Foreskin fibroblast (primary cell): ENCODE measurements at places on chromosomes 3 and 15.

GRCh38 chr3:177835008-177835407, 637.7 kb upstream of the TBL1XR1 start:
- peak; percentile 98 for DNase-seq

DNA sequence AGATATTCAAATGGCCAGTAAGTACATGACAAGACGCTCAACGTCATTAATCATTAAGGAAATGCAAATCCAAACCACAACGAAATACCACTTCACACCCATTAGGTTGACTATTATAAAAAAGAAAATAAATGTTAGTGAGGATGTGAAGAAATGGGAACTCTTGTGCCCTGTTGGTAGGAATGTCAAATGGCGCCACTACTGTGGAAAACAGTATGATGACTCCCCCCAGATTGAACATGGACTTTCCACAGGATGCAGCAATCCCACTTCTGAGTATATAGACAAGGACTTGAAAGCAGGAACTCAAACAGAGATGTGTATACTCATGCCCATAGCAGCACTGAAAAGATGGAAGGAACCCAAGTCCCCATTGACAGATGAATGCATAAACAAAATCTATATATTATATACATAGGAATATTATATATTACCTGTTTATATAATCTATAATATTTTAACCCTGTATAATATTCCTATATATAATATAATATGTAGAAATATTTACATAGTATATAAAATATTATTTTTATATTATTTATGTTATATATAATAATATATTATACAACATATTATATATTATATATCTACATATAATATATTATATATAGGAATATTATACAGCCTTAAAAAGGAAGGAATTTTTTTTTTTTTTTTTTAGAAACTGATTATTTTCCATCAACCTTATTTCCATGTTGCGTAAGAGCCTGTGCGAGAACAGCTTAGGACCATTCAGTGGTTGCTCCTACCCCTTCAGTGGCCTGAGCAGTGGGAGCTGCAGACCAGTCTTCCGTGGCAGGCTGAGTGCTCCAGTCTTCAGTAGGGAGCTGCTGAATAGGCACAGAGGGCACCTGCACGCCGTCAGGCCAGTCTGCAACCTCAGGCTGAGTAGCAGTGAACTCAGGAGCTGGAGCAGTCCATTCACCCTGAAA, 17.6 kb upstream of the PIGZ start:
- no peak for DNase-seq

GRCh38 chr3:142896201-142896755, 7.4 kb upstream of the PCOLCE2 start:
- peak; percentile 79 for DNase-seq

- peak; percentile 83 for DNase-seq
Observed at GRCh38 chr3:64150623-64151207, 74.6 kb downstream of the PRICKLE2 start.

GRCh38 chr3:141440942-141441341, 45.9 kb upstream of the RASA2 start:
- DNase-seq = no peak

- no peak for DNase-seq
Observed at GRCh38 chr3:36817806-36818533, 53.6 kb upstream of the DCLK3 start.

- no peak for DNase-seq
Observed at GRCh38 chr3:105166893-105167292, 199.8 kb upstream of the ALCAM start.

DNA sequence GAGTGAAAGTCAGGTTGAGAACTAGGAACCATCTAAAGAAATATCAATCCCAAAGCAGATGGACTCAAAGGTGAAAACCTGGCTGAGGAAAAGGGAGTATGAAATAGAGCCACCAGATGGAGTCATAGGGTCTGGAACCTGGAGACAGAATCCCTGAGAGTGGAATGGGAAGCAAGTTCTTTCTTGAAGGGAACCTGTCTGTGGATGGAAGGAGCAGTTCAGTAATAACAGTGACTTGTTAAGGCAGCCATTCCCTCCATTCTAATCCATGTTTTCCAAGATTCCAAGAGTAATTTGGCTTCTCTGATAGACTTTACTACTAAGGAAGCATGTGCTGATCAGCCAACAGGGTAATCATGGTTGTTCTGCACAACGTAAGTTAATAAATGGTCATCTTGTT, 22.5 kb upstream of the AQP9 start:
- no peak for DNase-seq

GRCh38 chr3:139231555-139232281, 112.1 kb upstream of the MRPS22 start:
- no peak for DNase-seq

DNA sequence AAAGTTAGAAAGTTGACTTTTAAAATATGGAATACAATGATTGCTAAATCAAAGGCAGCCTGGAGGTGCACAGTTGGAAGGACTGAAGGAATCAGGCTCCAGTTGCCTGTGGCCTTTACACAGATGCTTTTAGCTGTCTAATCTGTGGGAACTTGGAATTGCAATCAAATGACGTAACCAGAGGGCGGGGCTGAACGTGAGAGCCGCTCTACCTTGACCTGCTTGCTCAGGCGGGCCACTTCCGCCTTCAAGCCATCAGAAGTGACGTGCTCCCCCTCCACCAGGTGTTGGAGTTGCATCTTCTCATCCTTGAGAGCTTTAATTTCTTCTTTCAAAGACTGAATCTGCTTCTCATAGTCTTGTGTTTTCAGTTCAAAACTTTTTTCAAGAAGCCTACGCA, 37.7 kb upstream of the GNB5 start:
- peak; percentile 34 for DNase-seq

- no peak for DNase-seq
Observed at GRCh38 chr3:115503394-115503793, 119.9 kb upstream of the GAP43 start.

DNA sequence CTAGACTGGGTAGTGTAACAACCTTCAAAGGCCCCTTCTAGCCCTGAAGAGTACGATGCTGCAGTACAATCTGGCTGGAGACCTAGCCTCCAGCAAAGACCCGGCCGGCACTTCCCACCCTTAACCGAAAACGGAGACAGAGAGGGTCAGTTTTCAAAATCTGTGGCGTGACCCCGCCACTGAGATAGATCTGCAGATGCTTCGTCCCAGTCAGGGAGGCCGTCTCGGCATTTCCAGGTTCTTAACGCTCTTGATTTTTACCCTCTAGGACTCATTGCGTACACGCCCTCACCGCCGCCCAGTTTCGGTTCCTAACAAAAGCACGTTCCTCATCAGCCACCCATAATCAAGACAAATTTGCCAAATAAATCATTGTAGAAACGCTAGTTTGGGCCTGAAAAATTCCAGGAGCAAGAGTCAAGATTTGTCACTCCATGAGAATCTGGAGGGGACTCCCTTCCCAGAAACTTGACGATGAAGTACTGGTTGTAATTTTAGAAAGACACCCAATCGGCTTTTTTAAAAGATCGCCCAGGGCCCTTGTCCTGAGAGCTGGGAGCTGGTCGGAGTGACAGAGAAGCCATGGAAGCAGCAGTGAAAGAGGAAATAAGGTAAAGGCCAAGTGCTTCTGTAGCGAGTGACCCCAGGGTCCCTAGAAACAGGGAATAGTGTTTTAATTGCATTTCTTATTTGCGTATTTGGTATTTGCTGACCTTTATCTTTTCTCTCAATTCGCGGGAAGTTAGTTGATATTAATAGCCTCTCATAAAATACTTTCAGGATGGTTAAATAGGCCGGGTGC, 868 bp upstream of the TMEM87A start:
- peak; percentile 86 for DNase-seq

GRCh38 chr3:121996441-121996840, 25.6 kb downstream of the ILDR1 start:
- no peak for DNase-seq

DNA sequence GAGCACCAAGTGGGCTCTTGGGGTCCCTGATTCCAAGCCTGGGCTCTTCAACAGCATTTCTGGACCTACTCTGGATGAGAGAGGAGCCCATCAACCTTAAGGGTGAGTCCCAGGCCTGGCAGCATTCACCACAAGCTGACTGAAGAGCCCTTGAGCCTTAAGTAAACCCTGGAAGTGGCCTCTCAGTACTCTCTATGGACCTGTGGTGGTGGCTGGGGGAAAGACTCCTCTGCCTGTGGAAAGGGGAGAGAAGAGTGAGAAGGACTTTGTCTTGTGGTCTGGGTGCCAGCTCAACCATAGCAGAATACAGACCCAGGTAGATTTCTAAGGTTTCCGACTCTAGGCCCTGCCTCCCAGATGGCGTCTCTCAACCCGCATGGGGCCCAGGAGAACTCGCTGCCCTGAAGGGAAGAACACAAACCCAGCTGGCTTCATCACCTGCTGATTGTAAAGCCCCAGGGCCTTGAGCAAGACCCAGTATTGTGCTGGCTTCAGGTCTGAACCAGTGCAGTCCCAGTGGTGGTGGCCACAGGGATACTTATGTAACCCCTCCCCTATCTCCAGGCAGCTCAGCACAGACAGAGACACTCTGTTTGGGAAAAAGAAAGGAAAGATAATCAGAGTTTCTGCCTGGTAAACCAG, 71.4 kb downstream of the TFDP2 start:
- DNase-seq = no peak

DNA sequence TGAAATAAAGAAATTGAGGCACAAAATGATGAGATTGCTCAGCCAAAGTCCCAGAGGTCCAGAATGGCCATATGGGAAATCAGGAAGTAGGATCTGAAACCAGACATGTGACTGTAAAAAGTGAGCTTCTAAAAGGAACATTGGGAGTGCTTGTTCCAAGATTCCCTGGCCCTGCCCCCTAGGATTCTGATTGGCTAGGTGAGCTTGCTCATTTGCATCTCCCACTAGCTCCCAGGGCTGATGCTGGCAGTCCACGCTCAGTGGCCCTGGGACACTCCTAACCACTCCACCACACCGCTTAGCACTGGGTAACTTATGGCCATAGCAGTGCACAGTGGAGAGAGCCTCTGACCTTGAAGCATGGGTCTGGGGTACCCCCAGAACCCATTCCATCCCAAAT, 326.7 kb downstream of the NTRK3 start:
- no peak for DNase-seq
